ENCODE measurements at places on chromosomes 4 and X.

DNA sequence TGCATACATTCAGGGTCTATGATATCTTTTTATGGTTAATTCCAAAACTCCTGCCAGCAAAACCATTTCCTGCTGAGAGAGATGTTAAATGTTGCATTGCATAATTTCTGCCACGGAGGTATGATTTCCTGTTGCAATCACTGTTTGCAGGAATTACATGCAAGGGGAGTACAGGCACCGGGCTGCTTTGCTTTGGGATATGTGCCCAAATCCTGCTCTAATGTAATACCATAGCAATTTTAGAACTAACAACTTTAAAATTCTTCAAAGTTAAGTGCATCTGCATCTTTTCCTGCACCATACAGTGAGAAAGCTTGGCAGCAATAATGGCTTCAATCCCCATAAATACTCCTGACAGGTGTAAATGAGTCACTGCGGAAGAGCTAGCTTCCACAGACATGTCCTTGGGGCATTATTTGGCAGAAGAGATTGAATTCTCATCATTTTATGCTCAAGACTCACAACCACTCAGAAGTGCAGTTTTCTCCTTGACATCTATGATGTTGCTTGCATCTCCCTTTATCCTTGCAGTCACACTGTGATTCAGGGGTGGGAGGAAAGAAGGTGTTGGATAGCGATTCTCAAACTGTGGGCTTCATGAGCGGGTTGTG, 29.6 kb downstream of the TRIM2 start:
- no peak for DNase-seq

DNA sequence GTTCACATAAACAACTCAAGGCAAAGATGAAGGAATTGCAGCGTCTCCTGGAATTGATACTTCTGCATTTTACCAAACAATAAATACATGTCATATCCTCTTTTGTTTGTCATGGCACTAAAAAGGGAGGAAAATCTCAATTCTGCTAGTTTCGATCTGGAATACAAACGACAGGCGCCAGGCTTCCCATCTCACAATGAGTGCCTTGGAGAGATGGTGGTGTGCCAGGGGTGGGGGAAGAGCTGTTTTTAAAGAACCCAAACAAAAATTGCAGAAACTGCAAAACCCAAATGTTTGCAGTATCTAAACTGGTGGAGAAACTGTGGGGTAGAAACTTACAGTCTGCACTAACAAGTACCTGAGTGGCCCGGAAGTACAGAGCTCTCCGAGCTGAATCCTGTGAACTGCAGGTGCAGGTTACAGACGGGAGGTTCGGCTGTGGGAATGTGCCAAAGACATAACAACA, 53.0 kb upstream of the KLF3 start:
- DNase-seq: no peak

- no peak for DNase-seq
Observed at GRCh38 chr4:74415602-74416300, 29.2 kb upstream of the AREG start.

GRCh38 chrX:130758072-130758471, 144.9 kb downstream of the ENOX2 start:
- no peak for DNase-seq

GRCh38 chrX:124441971-124442590, 95.7 kb downstream of the SH2D1A start:
- no peak for DNase-seq

DNA sequence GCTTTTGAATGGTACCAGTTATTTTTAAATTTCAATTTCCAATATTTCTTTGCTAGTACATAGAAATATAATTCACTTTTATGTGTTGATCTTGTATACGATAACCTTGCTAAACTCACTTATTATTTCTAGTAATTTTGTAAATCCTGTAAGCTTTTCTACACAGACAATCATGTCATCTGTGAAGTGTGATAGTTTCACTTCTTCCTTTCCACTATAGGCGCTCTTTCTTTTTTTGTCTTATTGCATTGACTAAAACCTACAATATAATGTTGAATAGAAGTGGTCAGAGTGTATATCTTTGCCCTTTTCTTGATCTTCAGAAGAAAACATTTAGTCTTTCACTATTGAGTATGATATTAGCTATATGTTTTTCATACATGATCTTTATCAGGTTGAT, 76.6 kb downstream of the ZNF182 start:
- DNase-seq: no peak

- DNase-seq: no peak
Observed at GRCh38 chr4:40845154-40845835, 95.5 kb downstream of the NSUN7 start.

- no peak for DNase-seq
Observed at GRCh38 chrX:121036137-121036536, 11.3 kb upstream of the GLUD2 start.

GRCh38 chrX:26442340-26442739, 226.4 kb downstream of the MAGEB5 start:
- no peak for DNase-seq

DNA sequence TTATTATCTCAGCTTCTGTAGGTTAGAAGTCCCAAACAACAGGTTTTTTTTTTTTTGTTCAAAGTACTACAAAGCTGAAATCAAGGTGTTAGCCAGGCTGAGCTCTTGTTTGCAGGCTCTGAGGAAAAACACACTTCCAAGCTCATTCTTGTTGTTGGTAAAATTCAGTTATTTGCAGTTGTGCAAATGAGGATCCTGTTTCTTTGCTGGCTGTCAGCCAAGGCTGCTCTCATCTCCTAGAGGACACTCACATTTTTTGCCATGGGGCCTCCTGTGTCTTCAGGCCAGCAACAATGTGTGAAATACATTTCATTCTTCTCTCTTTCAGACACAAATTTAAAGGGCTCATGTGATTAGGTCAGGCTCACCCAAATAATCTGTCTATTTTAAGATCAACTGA, 60.3 kb upstream of the HSD17B10 start:
- no peak for DNase-seq

- DNase-seq: no peak
Observed at GRCh38 chr4:183541752-183542040, 36.8 kb downstream of the ING2 start.

- DNase-seq: no peak
Observed at GRCh38 chr4:53103481-53103880, 241.4 kb downstream of the RASL11B start.

DNA sequence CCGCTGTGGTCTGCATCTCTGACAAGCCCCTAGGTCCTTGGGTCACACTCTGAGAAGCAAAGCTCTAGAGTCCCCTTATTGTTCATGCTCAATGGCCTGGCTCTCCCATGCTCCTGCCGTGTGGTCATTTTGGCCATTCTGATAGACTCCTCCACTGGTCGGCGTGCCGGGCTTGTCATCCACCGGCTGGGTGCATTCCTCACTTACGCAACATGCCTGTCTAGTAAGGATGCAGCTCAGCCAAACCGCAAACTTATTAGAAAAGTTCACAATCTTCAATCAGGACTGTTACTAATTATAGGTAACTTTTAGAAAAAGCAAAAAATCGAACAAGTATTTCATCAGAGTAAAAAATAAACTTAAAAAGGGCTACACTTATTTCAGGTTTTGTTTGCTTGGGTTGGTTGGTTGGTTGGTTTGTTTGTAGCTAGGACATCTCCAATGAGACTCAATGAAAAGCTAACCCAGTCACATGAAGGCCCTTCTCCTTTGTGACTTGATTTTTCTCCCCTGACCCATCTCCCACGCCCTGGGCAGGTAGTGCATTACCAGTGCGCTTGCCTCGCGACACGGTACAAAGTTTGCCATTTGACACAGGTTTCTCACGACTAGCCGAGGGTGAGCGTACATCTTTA, 41.0 kb downstream of the IRF2 start:
- no peak for DNase-seq

DNA sequence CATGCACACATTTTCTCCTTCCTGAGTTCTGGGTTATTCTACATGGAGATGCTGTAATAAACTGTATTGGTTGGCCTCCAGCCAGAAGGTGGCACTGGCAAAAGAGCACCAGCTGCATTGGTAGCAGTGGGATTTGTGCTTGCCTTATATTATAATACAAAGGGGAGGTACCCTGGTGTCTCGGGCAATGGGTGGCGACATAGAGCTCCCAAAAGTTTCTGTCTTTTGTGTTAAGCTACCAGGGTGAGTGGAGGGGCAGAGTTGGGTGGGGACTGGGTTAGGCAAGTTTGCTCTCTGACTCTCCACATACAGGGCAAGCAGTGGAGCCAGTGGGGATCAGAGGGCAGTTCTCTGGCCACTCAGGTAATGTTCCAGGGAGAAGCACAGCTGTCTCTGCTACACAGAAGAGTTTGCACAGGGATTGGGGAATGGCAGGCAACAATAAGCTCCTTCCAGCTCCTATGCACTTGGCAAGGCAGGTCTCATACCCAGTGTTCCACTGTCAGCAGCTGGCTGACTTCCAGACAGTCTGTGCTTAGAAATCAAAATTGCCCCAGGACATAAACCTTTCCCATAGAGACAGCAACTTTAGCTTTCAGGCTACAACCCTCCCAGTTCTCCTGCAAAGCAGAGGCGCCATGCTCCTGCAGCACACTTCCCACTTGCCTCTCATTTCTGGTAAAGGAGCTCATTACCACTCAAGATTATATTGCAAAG, 463.9 kb upstream of the PCDH7 start:
- DNase-seq: no peak

DNA sequence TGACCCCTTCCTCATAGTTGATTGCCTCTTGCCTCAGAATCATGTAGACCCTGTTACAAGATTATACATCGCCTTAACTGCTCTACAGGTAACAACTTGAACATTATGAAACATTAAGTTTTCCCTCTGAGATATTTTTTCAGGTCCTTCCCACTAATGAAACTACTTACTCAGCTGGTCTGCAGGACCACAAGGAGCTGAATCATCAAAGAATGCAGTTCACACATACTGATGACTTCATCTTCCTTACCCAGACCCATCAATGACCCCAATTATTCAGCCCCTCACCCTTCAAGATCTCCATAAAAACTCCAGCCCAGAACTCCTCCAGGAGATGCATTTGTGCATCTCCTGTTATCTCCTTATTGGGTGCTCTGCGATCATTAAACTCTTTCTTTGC, 720.9 kb downstream of the RAPGEF2 start:
- no peak for DNase-seq

- DNase-seq: no peak
Observed at GRCh38 chr4:136124251-136124745, 1408.0 kb downstream of the PCDH18 start.

DNA sequence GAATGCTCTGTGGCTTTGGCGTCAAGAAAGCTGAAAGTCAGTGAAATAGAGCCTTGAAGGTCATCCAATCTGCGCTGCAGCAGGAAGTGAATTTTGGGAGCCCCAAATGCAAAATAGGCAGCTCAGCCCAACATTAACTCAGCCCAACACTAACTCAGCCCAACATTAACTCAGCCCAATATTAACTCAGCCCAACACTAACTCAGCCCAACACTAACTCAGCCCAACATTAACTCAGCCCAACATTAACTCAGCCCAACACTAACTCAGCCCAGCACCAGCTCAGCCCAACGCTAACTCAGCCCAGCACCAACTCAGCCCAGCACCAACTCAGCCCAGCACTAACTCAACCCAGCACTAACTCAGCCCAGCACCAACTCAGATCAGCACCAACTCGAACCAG, 71.5 kb downstream of the SORBS2 start:
- DNase-seq: no peak

- DNase-seq: no peak
Observed at GRCh38 chr4:2256156-2256731, 5.7 kb downstream of the MXD4 start.

GRCh38 chrX:53188763-53189162, 36.2 kb downstream of the KDM5C start:
- DNase-seq: no peak

DNA sequence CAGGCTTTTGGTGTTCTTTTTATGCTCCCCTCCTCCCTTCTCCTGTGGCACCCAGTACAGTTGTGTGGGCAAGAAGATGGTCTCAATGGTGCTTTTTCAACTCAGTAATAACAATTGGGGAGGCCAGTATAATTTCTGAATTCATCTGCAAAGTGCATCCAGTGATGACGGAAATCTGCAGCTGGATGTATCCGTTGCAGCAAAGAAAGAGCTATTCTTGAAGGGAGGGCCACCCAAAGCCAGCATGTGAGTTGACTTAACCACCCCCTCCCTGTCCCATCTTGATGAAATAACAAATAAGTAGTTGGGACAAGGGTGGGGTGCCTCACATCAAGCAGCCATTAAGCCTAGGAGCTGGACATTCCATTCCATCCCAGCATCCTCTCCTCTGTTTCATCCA, 30.7 kb downstream of the TSC22D3 start:
- no peak for DNase-seq

- DNase-seq: no peak
Observed at GRCh38 chrX:3585719-3586118, 127.7 kb downstream of the PRKX start.

- DNase-seq: no peak
Observed at GRCh38 chr4:47672696-47673095, 165.2 kb downstream of the CORIN start.

DNA sequence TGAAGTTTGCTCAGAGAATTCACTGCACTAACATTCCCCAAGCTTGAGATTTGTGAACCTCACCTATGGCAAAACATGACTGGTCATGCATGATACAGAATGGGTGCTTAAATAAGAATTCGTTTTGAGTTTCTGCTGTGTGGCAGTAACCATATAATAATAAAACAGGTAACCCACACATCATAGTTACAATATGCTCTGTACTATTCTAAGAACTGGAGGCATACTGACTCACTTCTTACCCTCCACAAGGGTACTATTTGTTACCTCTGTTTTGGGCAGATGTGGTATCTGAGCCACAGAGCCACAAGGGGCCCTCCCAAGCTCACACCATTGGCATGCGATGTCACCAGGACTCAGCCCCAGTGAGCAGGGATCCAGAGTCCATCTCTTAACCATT, 17.6 kb downstream of the SLC2A9 start:
- peak; percentile 56 for DNase-seq

DNA sequence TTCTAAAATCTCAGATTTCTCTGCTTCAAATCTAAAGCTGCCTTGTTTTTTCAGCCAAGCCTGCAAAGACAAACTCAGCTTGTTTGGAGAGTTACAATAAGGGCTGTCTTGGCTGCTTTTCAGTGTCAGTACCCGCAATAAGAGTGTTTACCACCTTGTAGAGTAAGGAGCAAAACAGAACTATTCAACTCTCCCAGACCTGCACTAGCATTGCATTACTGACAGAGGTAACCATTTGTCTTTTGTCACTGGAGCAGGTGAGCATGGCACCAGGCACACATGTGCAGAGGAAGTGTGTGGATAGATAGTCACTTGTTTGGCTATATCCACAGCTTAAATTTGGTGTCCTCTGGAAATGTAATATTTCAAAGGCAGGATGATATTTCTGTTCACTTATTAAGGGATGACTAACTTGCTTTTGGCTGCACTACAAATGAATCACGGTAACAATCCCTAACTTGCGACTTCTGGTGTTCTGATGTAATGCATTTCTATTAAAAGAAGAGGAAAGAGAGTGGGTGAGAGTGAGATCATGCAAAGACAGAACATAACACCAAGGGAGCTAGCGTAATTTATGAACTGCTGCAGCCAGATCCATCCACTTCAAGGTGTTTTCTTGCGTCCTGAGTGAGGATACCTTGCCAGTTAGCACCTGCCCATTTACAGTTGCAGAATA, 38.6 kb downstream of the PTCHD1 start:
- DNase-seq: no peak

- no peak for DNase-seq
Observed at GRCh38 chr4:145788755-145789154, 108.8 kb downstream of the C4orf51 start.

GRCh38 chrX:148926371-148926770, 426.0 kb downstream of the AFF2 start:
- no peak for DNase-seq

Data from activated CD8-positive, alpha-beta T cell treated with anti-CD3 and anti-CD28 coated beads, Interleukin-2, amount 10 ng/mL, durations not matched to agents 7 days and 5 days (primary cell).